ENCODE measurements at places on chromosomes 4 and X.

DNA sequence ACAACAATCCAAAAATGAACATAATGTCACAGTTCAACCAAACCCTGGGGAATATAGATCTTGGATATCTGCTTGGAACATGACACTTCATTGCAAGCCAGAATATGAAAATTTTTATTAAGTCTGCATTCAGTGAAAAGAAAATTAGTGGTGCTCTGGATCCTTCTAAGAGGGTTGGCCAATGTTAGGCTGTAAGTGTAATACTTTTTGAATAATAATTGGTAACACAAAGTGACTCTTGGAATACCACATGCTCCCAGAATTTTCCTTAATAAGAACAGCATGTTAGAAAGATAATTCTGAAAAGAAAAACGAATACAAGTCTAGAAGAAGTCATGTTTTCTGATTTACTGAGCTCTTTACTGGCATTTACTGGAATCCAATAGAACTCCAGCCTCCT, 175.8 kb downstream of the RASL11B start:
- DNase-seq = no peak

DNA sequence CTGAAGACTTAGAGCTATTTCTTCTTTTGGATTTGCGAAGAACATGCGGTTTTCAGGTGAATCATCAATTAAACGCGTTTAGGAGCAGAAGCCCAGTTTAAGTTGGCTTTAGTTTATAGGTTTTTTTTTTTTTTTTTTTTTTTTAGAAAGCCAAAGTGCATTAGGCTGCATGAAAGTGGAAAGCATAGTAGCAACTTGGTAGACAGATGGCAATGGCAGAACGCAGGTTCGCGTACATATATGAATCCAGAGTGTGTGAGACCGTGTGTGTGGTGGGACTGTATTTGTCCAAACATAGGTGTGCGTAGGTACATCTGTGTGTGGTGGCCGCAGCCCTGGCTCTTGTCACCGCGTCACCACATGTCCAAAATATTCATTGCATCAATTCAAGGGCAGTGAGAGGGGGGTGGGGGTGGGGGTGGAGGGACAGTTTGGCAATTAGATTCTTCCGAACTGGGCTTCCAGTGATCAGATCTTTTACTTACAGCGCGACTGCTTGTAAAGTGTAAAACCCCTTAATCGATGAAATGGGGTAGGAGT, 901 bp downstream of the JADE1 start:
- no peak for DNase-seq

GRCh38 chrX:109966246-109966645, 36.7 kb upstream of the TMEM164 start:
- no peak for DNase-seq

DNA sequence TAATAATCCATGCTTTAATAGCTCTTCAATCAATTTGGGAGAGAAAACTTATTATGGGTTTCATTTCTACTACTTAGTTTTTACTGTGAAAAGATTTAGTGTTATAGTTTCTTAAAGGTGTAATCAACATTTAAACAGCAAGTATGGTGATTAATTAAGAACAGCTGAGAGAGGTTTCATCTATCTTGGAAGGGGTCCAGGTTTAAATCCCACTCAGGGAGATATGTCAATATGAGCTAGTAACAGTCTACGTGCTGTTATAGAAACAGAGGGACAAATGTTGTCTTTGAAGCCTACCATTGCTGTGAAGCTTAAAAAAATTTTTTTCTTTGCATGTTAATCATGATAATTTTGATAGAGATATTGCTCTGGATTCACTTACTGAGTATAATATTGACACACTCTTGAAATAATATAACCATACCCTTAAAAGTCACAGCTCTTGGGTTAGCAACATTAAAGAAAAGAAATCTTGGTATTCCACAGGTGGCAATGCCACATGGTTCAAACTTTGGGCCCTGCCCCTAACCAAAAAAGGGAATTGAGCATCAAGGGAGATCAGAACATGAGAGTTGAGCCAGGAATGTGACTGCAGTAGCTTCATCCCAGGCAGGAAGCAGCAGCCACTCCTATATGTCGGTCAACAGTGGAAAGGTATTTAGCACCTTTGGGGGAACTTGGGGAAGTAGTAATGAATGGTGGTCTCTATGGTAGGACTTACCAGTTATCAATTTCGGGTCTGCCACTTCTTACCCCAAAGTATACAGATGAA, 107.8 kb downstream of the ANK2 start:
- DNase-seq = no peak

DNA sequence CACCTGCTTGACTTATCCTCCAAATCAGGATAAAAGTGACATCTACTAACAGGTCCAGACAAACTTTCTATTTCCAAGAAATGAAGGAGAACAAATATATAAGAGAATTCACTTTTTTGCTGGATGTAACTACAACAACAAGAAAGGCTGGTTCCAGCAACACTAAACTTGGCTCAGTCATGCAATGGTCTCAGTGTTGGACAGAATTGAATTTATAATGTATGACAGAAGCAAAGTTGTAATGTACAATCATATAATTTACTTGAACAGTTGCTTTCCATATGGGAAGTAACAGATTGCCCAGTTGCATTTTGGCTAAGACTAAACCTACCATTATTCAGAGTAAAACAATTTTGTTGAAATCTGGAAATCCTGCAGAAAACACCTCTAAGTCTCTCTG, 183.3 kb upstream of the INTU start:
- no peak for DNase-seq

GRCh38 chrX:119686087-119686691, 6.8 kb downstream of the SEPTIN6 start:
- DNase-seq = no peak

- DNase-seq = no peak
Observed at GRCh38 chr4:132123870-132124623, 1025.0 kb upstream of the PCDH10 start.

- DNase-seq = no peak
Observed at GRCh38 chr4:168503652-168504362, 7.0 kb downstream of the PALLD start.

- DNase-seq = no peak
Observed at GRCh38 chr4:38884254-38884653, 16.6 kb downstream of the FAM114A1 start.

DNA sequence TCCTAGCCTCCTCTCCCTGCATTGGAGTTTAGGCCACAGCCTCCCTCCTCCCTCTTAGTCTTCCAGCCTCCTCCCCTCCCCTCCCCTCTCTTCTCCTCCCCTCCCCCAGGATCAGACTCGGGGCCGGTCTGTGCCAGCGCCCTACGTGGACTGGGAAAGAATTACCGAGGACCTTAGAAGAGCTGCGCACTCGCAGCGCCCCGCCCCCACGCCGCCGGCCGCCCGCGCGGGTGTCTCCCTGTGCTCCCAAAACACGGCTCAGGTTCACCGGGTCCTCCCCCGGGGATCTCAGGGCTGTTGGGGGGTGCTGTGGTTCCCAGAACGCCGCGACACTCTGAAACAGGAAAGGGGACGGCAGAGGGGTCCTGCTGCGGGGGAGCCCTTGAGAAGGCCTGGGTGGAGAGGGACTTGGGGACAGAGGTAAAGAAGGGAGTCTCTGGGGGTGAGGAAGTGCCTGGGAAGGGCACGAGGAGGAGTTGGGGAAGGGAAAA, 122.3 kb upstream of the TBL1X start:
- peak; percentile 4 for DNase-seq

All from cortex of kidney (tissue), 1 donor.